LoVo (cell line): ENCODE measurements at places on chromosomes 3 and 15.

GRCh38 chr3:87442470-87442869 is 166.1 kb upstream of the POU1F1 start:
- no peak for DNase-seq

DNA sequence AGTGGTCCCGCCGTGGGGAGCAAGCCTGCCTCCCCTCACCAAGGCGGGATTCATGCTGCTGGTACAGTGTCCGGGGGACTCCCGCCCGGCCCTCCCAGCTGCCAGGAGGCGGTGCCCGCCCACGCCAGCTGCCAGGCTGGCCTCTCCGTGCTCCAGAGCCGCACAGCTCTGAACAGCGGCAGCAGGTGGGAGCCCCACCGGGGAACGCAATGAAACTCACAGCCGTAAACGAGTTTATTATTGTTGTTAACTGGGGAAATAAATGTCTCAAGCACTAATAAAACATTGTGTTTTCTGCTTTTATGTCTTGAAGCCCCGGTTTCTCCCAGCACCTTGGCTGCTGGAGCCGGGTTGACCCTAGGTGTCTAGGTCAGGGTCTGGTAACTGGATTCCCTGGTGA is 317.7 kb upstream of the TLE3 start:
- no peak for DNase-seq

- DNase-seq: no peak
Measured at GRCh38 chr15:78360367-78360801, 20.2 kb downstream of the CRABP1 start.

- DNase-seq: no peak
Measured at GRCh38 chr3:45608885-45609284, 14.3 kb downstream of the LIMD1 start.

- DNase-seq: no peak
Measured at GRCh38 chr3:23292432-23292831, 89.3 kb downstream of the UBE2E2 start.

DNA sequence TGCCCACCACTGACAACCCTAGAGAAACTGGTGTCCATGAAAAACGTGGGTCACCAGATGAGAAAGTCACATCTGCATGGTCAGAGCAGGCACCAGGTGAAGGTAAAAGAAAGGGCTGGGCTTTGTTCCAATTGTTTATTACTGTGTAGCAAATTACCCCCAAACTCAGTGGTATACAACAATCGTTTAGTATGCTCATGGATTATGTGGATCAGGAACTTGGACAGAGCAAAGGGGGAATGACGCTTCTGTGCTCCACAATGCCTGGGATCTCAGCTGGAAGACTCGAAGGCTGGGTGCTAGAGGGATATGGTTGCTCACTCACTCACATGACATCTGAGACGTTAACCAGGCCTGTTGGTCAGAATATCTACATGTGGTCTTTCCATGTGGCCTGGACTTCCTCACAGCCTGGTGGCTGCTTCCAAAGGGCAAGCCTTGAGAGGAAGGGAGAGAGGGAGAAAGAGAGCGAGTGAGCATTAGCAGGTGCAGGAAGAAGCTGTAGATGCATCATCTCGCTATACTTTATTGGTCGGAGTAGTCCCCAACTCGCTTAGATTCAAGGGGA is 44.9 kb downstream of the LPP start:
- DNase-seq: no peak

DNA sequence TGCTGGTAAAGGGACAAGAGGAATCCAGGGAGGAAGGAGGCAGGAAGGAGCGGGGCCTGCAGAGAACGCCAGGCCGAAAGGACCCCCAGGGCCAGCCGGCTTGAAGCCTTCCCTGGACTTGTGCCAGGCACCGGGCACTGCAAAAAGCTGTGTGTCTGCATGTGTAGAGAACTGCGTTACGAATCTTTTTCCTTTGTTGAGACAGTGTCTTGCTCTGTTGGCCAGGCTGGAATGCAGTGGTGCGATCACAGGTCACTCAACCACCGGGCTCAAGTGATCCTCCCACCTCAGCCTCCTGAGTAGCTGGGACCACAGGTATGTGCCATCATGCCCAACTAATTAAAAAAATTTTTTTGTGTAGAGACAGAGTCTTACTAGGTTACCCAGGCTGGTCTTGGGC is 17.0 kb upstream of the MUC4 start:
- no peak for DNase-seq

GRCh38 chr3:12663401-12663935 is 449 bp downstream of the RAF1 start:
- DNase-seq: peak; percentile 19

- no peak for DNase-seq
Measured at GRCh38 chr15:70723927-70724326, 39.4 kb downstream of the UACA start.

DNA sequence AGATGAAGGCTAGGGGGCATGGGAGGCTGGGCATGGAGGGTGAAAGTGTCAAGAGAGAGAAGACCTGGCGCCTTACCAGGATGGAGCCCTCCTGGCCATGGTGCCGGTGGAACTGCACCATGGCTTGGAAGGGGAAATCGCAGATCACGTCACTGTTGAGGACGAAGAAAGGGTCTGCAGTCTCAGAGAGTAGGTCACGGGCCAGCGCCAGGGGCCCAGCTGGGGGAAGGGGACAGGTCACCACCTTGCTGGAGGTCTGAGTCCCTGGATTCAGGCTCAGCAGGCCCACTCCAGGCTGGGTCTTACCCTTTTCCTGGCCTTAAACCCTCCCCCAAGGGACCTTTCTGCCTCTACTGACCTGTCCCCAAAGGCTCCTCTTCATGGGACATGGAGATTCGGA is 855 bp downstream of the GMPPB start:
- DNase-seq: no peak

DNA sequence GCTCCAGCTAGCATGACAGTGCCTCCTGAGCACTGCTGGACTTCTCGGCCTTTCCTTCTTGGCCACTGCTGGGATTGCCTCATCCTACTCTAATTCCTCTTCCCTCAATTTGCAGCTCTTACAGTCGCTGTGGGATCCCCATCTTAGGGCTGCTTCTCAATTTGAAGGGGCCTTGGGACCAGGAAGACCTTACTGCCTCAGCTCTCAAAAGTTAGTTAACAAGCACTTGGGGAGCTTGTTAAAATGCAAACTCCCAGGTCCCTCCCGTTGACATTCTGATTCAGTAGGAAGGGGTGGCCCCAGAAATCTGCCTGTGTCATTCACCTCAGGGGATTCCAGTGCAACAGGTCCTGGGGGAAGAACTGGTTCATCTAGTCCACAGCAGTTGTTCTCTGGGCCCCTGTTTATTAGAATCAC is 14.8 kb downstream of the BDH1 start:
- DNase-seq: no peak

GRCh38 chr15:85280203-85280602 is 100.2 kb upstream of the AKAP13 start:
- DNase-seq: no peak

GRCh38 chr3:63864965-63865327 is 1.3 kb downstream of the ATXN7 start:
- no peak for DNase-seq

DNA sequence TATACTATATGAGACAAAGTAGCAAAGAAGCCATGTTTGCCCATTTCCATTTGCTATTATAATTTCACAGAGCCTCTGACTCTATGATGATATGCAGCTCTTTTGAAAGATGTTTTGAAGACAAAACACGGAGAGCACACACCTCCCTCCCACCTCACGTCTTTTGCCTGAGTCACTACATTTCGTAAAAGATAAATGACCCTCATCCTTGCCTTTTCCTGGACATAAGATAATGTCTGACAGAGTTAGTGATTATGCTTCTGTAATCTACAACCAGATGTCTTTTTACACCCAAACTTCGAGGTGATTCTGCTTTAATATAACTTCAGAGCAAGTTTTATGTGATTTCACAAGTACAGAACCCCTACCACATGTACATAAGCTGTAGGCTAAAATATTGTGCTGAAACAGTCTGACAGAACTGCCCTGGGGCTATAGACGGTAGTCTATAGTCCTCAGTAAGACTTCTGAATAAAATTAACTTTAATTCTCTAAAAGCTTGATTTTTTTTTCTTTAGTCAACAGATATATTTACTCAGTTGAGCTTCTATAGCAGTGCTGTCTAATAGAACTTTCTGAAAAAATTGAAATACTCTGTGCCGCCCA is 99.9 kb downstream of the CD200R1L start:
- DNase-seq: no peak

DNA sequence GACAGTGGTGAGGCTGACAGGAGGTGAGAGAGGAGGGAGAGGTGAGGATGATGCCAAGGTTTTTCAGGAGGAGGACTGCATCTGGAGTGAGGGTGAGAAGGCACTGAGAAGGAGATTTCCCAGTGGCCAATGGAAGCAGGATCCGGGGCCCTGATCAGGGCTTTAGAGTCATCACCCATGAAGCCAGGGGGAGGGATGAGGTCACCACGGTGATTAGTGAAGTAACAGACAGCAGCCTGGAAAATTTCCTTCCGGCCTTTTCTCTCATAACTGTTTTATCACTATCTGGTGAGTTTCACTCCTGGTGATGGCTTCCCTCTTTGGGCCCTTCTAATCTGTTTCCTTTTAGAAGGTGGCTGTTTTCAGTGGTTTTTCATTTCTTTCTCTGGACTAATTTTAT is 80.5 kb upstream of the WNT5A start:
- DNase-seq: no peak

GRCh38 chr15:22919171-22919570 is 61.0 kb downstream of the CYFIP1 start:
- DNase-seq: no peak

- DNase-seq: peak; percentile 21
Measured at GRCh38 chr3:136070334-136070733, 104.8 kb downstream of the PPP2R3A start.

- no peak for DNase-seq
Measured at GRCh38 chr3:129006864-129007263, 5.8 kb downstream of the EFCC1 start.

DNA sequence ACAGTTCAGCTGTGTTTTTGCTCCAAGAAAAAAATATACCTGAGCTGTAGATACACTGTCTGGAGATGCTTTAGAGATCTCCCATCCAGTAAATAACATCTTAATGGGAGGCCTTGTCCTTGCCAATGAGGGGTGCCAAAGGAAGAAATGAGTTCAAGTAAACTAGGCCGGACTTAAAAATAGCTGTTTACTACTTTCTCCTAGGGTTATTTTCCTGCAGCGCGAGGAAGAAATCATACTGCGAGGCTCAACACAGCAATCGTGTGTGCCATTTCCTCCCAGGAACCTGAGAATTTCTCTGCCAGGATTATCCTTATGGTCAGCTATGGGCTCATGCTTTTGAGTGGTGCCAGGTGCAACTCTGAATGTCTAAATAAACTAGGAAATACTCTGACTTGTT is 71.9 kb downstream of the CMTM8 start:
- DNase-seq: no peak

DNA sequence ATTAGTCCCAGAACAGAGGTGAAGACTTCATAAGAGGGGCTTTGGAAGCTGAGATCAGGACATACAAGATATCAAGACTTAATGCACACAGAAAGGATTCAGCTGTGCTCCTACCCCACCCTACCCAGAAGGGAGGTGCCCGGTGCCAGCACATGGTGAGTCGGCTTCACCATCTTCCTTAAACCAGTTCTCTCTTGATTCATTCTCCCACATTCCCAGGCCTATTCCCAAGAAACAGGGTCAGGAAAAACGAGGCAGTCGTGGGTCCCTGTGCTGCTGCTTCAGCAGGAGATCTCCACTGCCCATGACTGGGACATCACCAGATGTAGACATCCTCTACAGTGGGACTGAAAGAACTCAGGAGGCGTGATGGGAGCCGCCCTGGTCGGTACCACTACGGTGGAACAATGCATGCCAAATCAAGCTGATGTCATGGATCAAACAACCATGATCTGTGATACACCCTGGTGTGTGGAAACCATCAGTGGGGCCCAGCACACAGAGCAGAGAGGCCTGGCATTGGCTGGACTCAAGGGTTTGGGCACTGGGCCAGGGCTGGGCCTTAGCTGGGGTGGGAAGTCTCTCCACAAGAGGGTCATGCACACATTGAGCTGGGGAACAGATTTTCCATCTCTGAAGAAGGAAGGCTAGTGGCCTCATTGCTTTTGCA is 41.9 kb downstream of the CCDC12 start:
- no peak for DNase-seq

- DNase-seq: no peak
Measured at GRCh38 chr15:70531576-70531975, 231.8 kb downstream of the UACA start.

GRCh38 chr15:79193103-79193502 is 89.4 kb upstream of the ANKRD34C start:
- no peak for DNase-seq

DNA sequence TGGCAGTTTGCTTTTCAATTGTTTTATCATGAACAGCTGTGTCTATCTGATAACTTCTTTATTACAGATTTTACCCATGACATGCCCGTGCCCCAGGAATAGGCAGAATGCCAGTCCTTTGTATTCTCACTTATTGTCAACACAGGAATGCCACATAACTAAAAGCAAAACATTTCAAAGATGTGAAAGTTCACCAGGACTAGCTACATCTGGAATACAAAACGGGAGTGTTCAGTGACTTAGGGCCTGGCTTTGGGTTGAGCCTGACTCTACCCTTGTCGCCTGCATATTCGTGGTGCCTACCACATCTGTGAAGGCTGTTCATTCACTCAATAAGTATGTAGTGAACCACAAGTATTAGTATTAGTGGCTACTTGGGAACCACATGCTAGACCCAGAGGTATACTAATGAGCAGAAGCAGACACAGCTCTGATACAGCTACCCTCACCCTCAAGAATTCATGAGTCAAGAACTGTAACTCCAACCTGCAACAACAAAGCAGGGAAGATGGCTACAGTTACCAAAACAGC is 2.9 kb downstream of the TNFSF10 start:
- DNase-seq: no peak

DNA sequence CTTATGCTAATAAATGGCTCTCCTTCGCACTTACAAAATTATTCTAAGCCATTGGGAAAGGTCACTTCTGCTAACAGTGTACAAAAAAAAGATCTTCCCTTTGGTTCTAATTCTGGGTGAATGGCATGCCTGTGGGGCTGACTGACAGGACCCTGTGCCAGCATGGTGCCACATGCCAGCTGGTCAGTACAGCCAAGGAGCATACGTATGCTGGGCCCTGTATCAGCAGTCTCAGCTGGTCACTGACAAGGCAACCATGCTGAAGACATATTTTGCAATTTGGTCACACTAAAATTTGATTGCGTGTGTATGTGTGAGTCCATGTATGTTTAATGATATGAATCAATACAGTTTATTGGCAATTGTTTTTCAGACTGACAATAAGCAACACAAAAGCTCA is 246.1 kb downstream of the TBL1XR1 start:
- DNase-seq: no peak

- no peak for DNase-seq
Measured at GRCh38 chr15:38028869-38029268, 94.4 kb downstream of the TMCO5A start.

- no peak for DNase-seq
Measured at GRCh38 chr3:85081191-85081906, 122.6 kb downstream of the CADM2 start.

GRCh38 chr3:69212411-69213160 is 90.2 kb upstream of the LMOD3 start:
- no peak for DNase-seq

- DNase-seq: no peak
Measured at GRCh38 chr3:13584427-13584891, 35.5 kb downstream of the FBLN2 start.

- peak; percentile 30 for DNase-seq
Measured at GRCh38 chr15:98805434-98806274, 157.3 kb downstream of the IGF1R start.
